ENCODE measurements at places on chromosomes 12 and 14. TPM values are rescaled to one million over a fixed set of nuclear protein-coding genes. Genes with fewer than 3 reads are reported as not detected.

The RASSF8 gene
- 19.2 TPM for total RNA-seq

The DHH gene
- total RNA-seq = 0.41 TPM

The IAPP gene
- total RNA-seq = under 0.01 TPM

The CLEC4E gene
- not detected for total RNA-seq

The SPIC gene
- not detected for total RNA-seq

The TAS2R46 gene
- 1.6 TPM for total RNA-seq

The FAR2 gene
- total RNA-seq = 49.3 TPM

The TMEM119 gene
- 0.82 TPM for total RNA-seq

The MTRFR gene
- 20.4 TPM for total RNA-seq

The IL23A gene
- total RNA-seq = not detected

The HAL gene
- not detected for total RNA-seq

The FZD10 gene
- 0.41 TPM for total RNA-seq

The TAS2R31 gene
- 7.3 TPM for total RNA-seq

The STYK1 gene
- total RNA-seq = 2.9 TPM

The ACVRL1 gene
- 9.4 TPM for total RNA-seq

The KRT73 gene
- total RNA-seq = not detected

The TAS2R42 gene
- not detected for total RNA-seq

The WNT5B gene
- total RNA-seq = 22.0 TPM
